ENCODE measurements at places on chromosomes 13 and 19. TPM values are rescaled to one million over a fixed set of nuclear protein-coding genes. Genes with fewer than 3 reads are reported as not detected.

GRCh38 chr13:99367663-99368448, 60.7 kb upstream of the GPR183 start:
- no peak for DNase-seq

DNA sequence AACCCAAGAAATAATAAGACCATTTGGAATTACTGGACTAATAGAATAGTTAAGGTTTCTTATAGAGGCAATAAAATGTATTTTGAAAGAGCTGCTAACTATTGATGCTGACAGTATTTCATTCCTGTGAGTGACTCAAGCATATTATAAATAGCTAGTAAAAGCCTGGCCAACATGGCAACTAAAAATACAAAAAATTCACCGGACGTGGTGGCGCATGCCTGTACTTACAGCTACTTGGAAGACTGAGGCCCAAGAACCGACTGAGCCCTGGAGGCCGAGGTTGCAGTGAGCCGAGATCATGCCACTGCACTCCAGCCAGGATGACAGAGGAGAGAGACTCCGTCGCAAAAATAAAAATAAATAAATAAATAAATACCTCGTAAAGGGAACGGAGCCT, 5.4 kb upstream of the ICAM3 start:
- DNase-seq: peak; percentile 39

IRGC gene
- total RNA-seq: not detected

ADAMTSL5 gene
- total RNA-seq: 0.90 TPM

DNA sequence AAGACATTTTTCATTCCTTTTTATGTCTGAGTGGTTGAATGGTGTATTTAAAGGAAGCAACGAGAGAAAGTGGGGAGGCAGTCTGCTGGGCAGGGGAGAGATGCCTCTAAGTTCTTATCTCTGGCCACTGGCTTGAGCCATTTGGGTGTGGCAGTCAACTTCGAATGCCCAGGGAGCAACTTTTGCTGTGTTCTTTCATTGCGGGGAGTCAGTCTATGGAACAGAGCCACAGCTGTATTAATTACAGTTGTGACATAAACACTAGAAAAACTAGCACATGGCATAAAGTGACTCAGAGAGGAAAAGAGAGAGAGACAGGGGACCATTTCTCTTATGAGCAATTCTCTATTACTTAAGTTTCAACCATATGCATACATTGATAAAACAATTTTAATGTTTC, 40.4 kb upstream of the PDCD5 start:
- DNase-seq: no peak

DNA sequence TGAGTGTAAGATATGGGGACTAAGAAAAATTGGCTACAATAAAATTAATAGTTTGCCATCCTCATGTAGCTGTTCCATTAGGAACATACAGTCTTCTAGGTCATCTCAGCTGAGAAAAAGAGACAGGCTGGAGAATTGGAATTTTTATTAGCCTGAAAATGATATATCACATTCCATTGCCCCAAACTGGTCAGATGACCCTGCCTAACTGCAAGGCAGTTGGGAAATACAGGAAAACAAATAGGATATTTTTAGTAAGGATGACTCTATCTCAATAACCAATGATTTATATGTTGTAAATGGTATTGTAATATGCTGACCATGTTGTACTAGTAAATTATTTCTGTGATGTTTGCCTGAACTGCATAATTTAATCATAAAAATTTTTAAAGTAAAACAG, 673.8 kb downstream of the PCDH9 start:
- peak; percentile 16 for DNase-seq

OR7A5 gene
- not detected for total RNA-seq

DNA sequence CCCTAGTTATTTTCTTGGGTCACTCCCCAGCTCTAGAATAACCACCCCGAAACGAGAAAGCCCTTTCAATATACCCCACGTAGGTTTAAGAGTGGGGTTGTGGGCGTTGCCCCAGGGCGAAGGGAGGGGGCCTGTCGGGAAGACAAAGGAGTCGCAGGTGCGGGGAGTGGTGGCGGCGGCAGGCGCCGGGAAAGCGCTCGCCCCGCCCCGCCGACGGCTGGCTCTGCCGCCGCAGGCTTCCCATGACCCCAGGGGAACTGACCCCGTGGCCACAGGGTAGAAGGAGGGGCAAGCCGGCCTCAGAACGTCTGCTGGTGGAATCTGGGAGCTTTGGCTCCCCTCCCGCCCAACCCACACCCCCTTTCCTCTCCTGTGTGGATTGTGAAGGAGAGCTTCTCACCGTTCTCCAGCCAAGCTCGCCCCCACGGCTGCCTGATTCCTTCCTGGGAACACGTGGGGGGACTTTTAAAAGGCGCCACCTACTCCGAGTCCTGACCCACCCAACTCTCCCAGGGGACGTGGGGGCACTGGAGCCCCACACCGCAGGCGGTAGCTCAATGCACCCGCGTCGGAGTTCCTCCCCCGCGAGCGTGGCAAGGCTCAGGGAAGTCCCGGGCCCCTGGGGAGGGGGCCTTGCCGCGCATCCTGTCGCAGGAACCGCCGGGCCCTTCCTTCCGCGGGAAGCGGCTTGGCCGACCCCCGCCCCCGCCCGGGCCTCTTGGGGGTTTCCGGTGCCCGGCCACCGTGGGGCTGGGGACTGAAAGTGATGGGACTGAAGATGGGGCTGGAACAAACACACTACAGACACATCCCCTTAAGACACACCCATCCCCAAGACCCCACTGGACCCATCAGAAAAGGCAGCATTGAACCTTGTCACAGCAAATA, 5.5 kb downstream of the IER2 start:
- DNase-seq: peak; percentile 76

DNA sequence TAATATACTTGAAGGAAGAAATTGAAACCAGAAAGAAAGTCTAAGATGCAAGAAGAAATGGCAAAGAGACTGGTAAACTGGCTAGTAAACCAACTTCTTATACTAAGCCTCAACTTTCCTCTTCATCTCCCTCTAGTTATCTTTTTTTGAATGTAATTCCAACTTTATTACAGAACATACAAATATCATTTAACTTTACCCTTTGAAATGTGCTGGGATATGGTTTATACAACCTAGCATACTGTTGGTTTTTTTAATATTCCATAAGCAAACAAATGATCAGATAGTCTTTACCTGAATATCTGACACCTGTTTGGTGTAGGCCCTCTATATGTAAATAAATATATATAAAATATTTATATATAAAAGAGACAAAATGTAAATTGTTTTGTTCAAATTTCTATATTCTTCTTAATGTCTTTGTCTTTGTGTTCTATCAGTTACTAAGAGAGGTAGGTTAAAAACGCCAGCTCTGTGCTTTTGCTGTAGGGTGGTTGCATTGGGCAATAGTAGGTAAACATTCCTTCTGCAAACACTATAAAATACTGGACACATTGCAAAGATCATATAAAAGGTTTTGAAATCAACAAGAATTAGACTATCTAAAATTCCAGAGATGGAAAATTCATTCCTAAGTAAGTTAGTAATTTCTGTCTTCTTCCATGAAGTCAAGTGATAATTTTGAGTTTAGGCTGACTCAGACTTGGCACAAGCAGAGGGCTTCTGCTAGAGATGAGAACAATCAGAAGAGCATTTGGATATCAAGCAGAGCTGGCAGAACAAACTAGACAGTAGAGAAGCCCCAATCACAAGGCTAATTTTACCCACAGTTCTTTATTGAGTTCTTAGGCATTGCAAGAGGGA, 383.3 kb downstream of the RFC3 start:
- DNase-seq: peak; percentile 61

CERS4 gene
- 3.2 TPM for total RNA-seq

DNA sequence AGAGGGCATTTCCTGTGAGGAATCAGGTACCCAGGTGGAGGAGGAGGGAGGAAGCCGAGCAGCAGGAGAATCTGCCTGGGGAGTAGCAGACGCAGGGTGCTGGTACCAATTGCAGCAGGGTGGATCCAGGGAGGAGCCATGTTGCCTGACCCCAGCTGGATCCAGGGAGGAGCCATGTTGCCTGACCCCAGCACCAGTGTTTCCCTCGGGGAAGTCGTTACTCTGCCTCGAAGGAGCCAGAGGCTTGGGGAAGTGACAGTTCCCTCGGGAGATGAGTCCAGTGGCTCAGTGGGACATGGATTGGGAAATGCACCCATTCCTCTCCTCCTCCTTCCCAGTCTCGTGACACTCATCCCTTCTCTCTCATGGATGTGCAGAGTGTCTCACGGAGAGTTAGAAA, 31.5 kb downstream of the LAIR2 start:
- DNase-seq: no peak

- DNase-seq: no peak
These were observed 79.3 kb downstream of the PTPRS start for GRCh38 chr19:5261156-5261890.

SIGLEC6 gene
- total RNA-seq: not detected

NLRP4 gene
- total RNA-seq: not detected

DNA sequence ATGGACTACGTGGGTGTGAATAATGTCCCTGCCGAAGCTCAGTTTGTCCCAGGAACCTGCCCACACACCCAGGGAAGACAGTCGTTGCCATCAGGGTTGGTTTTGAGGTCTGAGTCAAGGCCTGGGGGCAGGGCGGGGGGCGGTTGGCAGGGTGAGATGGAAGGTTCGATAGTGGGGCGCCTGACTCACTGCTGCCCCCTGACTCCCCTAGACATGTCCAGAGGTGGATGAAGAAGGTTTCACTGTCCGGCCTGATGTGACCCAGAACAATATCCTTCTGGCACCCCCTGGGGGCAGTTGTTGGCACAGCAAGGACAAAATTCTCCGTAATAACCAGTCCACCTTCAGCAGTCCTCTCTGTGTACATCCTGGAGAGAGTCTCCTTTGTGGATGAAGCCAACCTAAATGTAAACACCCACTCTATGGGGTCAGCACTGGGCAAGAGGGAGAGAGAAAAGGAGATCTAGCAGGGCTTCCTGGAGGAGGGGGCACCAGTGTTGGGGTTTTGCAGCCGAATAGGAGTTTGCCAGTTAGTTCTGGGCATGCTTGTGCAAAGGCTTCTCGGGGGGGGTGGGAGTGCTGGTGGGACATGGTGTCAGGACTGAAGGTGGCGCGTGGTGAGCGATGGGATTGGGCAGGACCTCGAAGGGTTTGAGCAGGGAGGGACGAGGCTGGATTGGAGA, 19.6 kb upstream of the B3GNT3 start:
- DNase-seq: peak; percentile 19

LGALS4 gene
- not detected for total RNA-seq

SIGLECL1 gene
- not detected for total RNA-seq

DNA sequence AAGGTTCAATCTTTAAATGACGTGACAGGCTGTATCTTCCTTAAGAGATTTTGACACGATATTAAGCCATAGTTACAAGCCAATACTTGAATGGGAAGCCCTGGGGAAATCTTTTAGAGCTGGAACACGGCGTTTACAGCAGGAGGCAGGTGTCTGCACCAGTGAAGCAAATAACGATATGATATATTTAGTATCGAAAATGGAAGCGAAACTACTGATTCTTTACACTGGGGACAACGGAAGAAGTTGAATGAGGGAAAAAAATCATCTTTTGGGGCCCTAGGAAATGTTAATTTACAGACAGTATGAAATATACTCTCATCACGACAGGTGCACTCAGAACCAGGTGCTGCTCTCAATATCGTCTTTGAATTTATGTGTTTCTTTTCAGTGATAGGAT, 793.9 kb upstream of the PCDH20 start:
- no peak for DNase-seq

- DNase-seq: no peak
These were observed at the start of gene PCDH8 for GRCh38 chr13:52848455-52849195. PCDH8 (minus strand) TSS chr13:52848640; CDS start chr13:52848436, 204 bp downstream.

GRCh38 chr13:77563111-77563510, 27.6 kb downstream of the SCEL start:
- peak; percentile 17 for DNase-seq

DNA sequence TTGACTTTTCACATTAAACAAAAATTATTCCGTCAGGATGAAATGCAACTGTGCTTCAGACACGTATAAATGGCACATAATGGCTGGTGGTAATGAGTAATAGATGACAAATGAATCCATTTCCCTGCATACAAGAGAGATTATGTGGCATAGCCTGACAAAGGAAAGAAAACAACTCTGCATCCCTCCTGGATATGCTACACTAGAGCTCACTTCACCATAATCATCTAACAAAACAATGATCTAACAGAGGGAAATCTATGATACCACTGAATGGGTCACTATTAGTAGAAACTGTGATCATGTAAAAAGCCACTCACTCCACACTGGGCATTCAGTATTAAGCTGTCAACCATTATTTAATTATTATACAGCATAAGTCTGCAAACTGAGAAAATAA, 1498.4 kb downstream of the EFNB2 start:
- no peak for DNase-seq

NLRP11 gene
- total RNA-seq: not detected

DNA sequence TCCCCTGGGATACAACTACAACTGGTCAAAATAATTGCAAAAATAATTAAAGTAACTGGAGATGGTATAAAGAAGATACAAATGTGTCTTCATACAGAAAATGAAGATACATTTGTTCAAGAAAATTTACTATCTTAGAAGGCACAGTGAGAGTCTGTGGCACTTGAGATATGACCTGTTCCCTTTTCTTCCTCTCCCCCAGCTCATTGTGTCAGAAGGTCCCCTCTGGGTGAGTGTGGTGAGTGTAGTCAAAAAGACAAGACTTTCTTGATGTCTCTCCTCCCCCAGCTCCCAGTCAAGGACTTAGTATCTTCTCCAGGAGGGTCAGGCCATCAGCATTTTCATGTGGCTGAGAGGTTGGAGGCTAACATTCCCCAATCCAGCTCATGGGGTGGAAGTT, 51.7 kb downstream of the EDNRB start:
- DNase-seq: no peak

ZNF580 gene
- total RNA-seq: 1.7 TPM

DNA sequence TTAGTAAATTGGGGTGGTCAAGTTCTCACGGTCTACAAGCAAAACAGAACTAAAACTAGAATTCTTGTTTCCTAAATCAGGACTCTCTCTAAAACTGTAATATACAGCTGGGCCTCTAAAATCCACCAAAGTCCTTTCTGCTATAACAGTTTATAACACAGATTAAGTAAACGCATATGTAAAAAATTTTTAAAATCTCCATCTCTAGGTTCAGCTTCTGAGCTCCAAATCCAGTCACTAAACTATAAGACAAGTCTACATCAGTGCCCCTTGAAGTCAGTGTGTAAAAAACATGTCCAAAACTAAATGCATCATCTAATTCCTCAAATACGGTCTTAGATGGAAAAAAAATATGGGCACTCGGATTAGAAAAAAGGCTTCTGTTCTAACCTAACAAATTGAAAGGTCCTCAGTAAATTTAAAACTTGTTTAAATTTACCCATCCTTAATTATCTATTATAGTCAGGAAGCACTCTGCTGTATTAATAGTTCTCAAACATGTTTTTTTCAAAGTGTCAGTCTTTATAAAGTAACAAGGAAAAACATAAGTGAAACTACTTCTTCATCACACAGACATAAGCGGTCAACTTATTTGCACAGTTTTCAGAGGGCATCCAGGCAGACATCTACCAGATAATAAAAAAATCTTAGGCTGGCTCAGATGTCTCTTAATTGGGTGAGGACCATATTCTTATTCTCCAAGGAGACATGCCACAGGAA, 33.6 kb downstream of the ELF1 start:
- DNase-seq: no peak

CXCL17 gene
- total RNA-seq: not detected

SYCN gene
- total RNA-seq: not detected

GRCh38 chr13:21032656-21033055, 28.7 kb downstream of the LATS2 start:
- DNase-seq: no peak

- no peak for DNase-seq
These were observed 47.4 kb downstream of the SOX1 start for GRCh38 chr13:112114391-112114790.

SOX21 gene
- not detected for total RNA-seq
